ENCODE measurements at places on chromosomes 3 and 15.

DNA sequence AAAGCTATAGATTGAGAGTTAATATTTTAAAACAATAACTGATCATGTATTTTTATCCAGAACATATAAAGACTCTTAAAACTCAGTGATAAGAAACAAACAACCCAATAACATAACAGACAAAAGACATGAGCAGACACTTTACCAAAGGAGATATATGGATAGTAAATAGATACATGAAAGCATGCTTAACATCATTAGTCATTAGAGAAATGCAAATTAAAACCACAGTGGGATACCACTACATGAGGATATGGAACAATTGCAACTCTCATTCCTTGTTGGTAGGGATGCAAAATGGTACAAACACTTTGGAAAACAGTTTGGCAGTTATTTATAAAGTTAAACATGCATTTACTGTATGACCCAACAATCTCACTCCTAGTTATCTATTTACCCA is 95.0 kb downstream of the IQCH start:
- no peak for DNase-seq

DNA sequence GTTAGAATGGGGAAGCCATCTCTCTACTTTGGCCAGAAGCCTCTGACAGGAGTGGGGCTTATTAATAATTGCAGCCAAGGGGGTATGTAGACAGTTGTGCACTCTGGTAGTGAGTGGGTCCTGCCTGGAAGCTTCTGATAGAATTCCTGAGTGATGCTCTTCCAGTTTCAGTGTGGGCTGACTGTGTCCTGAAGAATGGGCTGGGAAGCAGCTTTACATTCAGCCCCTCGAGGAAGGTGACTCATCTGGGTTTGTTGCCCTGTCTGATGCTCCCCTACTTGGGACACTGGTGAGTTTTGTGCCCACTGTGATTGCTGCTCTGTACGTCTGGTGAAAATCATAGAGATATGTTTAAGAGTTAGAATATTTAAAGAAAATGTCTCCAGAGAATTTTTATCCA is 444.7 kb upstream of the RBMS3 start:
- no peak for DNase-seq

- DNase-seq: no peak
Measured at GRCh38 chr15:100400996-100401395, 59.2 kb upstream of the ADAMTS17 start.

GRCh38 chr3:124558991-124559845 is 171.0 kb upstream of the UMPS start:
- DNase-seq: peak; percentile 89

DNA sequence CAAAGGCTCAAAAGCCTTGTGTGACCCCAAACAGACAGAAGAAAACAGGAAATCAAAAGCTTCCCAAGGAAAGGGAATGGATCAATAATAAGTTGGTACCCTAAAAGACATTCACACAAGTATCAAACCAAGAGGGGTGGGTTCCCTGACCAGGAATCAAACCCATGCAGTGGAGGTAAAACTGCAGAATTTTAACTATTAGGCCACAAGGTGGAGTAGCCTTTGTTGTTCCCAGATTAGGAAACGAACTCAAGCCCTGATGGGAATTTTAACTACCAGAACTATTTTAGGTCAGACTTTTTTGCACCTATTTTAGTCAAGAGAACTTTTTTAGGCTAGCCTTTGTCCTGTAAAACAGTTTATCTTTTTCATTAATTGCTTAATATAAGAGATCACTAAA is 31.4 kb downstream of the SETMAR start:
- no peak for DNase-seq

GRCh38 chr3:159819676-159820075 is 169.0 kb upstream of the IL12A start:
- DNase-seq: no peak

- no peak for DNase-seq
Measured at GRCh38 chr3:46925585-46925934, 48.0 kb downstream of the PTH1R start.

- peak; percentile 76 for DNase-seq
Measured at GRCh38 chr15:83837945-83838571, 184.1 kb downstream of the ADAMTSL3 start.

- no peak for DNase-seq
Measured at GRCh38 chr3:46090161-46090591, 62.9 kb upstream of the XCR1 start.

DNA sequence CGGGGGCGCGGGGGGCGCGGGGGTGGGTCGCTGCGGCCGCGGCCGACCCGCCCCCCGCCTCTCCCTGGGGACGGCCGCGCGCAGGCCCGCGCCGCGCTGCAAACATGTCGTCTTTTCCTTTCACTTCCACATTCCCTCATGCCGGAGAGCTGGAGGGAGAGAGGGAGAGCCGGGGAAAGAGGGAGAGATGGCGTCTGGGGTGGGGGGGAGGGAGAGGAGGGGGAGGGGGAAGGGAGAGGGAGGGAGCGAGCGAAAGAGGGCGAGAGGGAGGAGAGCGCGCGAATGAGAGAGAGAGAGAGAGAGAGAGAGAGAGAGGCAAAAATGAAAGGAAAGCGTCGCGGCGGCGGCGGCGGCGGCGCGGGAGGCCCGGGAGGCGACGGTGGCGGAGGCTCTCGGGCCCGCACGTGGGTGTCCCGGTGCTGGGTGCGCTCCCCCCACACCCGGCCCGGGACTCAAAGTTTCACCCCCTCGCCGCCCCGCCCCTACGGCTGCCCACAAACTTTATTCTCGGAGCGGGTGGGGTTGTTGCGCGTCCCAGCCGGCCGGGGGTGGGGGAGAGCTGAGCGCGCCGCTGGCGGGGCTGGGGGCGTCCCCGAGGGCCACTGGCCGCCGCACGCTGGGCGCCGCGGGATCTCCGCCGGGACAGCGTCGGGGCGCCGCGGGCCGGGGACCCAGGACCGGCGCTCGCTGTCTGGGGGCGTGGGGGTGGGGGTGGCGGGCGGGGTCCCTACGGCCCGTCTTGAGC is 731 bp downstream of the ZNF710 start:
- peak; percentile 74 for DNase-seq

DNA sequence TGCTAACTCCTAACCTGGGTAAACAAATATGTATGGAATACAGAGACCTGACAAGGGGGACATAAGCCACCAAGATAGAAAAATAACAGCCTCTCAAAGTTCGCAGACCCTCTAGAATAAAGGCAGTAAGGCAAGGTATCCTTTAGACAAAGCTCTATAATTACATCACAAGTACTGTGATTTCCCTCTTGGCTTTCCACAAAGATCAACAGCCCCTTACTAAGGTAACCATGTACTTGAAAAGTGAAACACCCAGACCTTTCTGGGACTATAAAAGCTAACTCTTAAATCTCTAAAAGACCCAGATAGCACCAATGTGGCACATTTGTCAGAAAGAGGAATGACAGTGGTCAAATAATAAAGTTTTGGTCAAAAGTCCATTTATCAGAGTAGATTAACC is 51.9 kb downstream of the TBL1XR1 start:
- DNase-seq: no peak

DNA sequence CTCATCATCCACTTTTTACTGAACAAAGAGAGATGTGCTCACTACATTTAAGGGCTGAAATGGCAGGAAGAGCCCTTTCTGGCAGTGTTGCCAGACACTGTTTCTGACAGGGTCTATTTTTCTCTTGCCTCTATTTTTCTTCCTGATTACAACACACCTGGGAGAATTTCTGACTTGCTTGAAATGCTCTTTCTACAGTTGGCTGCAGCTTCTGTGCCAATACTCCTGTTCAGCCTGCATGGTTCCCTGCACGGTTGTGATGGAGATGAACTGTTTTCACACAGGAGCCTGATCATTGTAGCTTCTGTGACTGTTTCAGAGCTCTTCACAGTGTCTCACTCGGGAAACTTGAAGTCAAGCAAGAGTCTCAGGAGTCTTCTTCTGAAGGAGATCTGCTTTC is 83.0 kb upstream of the DLG1 start:
- no peak for DNase-seq

- DNase-seq: no peak
Measured at GRCh38 chr15:92503889-92504288, 110.2 kb downstream of the ST8SIA2 start.

DNA sequence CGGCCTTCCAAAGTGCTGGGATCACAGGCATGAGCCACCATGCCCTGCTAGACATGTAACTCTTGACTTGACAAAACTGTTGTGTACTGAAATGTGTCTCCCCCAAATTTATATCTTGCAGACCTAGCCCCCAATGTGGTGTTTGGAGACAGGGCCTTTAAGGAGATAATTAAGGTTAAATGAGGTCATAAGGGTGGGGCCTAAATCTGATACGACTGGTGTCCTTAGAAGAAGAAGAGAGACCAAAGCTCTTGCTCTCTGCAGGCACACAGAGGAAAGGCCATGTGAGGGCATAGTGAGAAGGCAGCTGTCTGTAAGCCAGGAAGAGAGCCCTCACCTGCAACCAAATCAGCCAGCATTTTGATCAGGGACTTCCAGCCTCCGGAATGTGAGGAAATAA is 361.3 kb downstream of the SV2B start:
- DNase-seq: no peak

GRCh38 chr3:119796368-119796767 is 14.5 kb downstream of the NR1I2 start:
- DNase-seq: no peak

DNA sequence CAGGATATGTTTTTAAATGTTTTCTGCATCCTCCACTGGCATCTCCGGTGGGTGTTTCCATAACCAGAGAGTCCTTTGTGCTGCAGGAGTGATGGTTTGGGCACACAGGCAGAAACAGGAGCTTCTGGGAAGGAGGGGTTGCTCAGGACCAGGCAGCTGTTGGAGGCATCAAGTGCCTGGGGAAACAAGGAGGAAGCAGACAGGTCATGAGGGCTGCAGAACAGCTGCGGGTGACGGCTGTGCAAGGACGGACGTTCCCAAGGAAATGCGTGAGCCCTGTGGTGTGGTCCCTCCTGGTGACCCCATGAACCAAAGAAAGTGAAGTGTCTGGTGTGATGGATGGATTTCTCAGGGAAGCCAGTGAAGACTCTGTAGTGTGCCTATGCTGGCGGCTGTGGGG is 61.2 kb upstream of the TNFAIP8L3 start:
- DNase-seq: no peak

DNA sequence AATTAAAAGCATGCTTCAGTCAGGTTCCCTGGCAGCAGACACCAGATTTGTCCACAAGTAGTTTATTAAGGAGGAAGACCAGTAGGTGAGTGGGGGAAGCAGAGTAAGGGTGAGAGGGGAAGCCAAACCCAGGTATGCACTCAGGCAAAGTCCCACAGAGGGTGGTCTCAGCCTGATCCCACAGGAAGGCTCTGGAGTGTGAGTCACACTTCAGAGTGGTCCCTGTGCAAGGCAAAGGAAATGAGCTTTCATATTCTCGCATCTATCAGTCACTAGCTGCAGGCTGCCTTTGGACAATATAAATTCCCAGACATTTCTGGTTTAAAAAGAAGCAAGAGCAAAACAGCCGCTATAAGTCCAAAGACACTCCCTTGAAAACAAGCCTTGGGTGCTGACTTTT is 78.5 kb downstream of the TRANK1 start:
- DNase-seq: no peak

DNA sequence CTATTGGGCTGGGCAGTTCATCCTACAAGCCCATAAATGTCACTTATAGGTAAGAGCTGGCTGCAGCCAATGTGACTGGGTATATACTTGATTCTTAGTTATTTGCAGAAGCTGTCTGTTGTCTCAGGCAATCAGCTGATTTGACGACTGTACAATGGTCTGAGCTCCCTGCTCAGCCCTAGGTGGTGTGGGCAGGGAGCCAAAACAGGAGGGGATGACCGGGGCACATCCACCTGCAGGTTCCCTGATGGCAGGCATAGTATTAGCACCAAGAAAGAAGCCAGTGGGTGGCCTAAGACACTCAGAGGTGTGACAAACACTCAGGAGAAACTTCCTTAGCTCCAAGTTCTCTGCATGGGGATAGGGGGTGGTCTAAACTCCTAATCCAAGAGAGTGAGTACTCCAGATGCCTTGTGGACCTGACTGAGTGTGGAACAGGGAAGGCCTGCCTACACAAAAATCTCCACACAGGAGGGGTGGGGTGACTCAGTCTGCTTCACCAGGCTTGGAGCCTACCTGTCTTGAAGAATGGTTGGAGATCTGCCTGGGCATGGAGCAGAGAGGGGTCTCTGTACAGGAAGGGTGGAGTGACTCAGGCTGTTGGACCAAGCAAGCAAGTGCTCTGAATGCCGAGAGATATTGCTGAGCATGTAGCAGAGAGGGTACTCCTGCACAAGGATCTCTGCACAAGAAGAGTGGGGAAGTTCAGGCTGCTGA is 690.4 kb upstream of the NAALADL2 start:
- DNase-seq: no peak

GRCh38 chr3:173641696-173642095 is 244.2 kb downstream of the NLGN1 start:
- no peak for DNase-seq

- no peak for DNase-seq
Measured at GRCh38 chr3:119550192-119550910, 9.1 kb downstream of the CD80 start.

GRCh38 chr15:100928632-100929280 is 9.6 kb downstream of the LRRK1 start:
- DNase-seq: no peak

DNA sequence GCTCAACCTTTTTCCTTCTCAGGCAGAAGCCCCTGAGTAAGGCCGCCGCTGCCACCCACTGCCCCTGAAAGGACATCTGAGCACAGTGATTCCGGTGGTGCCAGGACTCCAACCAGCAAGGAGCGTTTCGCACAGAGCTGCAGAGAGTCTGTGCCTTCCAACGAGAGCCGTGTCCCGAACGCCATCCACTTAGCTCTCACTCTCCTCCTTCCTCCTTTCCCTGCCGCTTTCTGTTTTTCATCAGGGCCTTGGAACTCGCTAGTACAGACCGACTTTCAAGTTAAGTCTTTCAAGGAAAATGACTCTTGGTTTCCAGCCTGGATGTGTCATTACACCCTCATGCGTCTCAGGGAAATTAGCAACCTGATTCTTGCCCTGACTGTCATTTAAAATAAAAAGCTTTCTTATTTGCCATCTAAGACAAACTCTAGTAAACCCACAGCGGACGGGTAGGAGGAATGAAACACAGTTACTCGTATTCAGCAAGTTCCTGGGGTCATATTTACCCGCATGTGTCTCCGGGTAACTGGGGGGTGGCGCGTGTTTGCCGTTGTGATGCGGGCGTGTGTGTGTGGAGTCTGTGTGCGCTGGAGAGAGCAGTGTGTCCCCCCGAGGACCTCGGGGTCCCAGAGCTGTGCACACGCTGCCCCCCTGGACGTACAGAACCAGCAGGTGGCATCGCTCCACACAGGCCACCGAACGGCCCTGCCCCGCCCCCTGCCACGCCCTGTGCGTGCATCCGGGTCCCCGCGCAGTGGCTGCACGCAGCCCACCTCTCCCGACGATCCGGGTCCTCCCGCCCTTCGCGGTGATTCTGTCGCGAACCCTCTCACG is 30.4 kb upstream of the ALDH1A3 start:
- DNase-seq: no peak

- no peak for DNase-seq
Measured at GRCh38 chr15:57297163-57297593, 79.1 kb upstream of the CGNL1 start.

DNA sequence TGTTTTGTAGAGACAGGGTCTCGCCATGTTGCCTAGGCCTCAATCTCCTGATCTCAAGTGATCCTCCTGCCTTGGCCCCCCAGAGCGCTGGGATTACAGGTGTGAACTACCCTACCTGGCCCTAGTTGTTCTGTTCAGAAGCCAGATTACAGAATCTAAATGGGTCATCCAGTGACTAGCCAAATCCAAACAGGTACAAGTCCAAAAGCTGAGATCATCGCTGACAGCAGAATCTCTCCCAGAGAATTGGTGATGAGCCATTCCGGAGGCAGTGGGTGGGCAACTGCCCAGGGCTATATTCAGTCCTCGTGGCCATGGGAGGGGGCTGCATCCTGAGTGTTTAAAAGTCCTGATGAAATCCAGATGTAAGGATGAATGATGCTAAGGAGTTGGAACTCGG is 47.5 kb upstream of the SEMA4B start:
- no peak for DNase-seq

- DNase-seq: no peak
Measured at GRCh38 chr3:167843886-167844285, 108.4 kb downstream of the SERPINI1 start.
